GM12865 (cell line): ENCODE measurements at places on chromosomes 2 and 18.

DNA sequence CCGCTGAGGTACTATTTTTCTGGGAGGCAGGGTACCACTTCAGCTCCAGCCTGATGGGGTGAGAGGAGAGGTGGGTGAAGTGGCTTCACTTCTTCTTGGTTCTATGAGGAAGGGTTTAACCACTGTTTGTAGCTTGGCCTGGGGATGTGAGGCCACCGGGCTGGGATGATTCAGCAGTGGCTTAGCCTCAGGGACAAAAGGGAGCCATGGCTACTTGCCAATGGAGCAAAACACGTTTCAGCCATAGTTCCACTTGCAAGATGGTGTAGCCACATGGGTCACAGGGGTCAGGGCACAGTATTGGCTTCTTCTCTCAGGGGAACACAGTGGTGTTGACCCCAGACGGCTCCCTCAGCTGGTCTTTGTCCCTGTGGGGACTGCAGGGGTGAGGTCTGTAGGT is 14.9 kb downstream of the ZDBF2 start:
- DNase-seq: no peak

- DNase-seq: peak; percentile 89
Measured at GRCh38 chr2:152466980-152467676, 132.2 kb downstream of the FMNL2 start.

DNA sequence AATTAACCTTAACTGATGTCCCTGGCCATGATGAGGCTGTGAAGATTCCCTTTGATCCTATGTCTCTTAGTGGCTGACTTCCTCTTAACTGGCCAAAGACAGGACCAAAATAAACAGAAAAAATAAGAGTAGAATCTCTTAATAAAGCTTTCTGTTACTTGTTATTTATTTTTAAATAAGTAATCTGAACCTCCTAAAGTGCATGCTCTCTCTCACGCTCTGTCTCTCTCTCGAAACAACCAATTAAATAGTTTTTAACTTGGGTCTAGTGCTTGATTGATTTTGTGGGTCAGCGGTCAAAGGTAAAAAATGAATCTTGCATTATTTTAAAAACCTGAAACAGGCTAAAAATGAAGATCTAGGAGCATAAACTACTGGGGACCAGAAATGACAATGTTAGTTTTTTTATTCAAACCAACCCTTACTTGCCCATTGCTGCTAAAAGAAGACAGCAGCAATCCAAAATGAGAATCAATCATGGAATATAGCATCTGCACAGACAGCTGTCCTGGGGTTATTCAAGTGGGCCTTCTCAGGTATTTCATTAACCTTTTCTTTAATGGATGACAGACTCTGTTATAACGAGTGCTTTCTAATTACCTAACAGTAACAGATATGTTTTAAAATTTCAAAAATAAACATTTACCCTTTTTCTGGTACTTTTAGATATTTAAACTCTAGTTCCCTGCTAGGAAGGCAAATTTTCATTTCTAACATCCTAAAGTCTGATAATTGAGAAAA is 11.2 kb downstream of the GAREM1 start:
- no peak for DNase-seq

DNA sequence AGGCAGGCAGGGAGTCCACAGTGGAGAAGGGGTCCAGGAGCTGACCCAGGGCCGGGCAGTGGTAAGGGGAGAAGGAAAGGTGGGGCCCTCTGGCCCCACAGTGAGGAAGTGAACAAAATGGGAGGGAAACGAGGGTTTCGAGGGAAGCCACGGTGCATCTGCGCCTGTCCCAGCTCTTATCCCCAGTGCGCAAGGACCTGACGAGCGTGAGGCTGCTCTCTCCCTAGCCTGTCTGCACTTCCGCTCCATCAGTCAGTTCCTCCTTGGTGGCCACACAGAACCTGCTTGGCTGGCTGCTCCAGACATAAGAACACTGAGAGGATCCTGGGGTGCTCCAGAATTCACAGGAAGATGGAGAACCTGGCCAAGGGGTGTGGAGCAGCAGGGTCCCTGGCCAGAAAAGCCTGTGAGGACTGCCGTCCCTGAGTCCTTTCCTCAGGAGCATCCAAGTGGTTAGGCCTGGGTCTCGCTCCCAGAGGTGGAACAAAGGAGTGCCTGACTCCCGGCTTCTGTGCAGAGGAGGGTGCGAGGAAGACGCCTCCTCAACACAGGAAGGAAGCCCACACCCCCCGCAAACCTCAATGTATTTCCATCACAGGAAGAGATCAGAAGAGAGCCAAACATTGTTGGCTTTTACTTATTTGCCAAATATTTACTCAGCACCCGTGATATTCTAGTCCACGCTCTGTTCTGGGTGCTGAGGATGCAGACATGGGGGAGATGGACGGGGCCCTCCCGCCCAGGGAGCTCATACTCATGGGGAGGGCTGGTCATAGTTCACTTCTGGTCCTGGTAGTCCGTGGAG is 43.7 kb upstream of the SEMA4C start:
- peak; percentile 19 for DNase-seq

DNA sequence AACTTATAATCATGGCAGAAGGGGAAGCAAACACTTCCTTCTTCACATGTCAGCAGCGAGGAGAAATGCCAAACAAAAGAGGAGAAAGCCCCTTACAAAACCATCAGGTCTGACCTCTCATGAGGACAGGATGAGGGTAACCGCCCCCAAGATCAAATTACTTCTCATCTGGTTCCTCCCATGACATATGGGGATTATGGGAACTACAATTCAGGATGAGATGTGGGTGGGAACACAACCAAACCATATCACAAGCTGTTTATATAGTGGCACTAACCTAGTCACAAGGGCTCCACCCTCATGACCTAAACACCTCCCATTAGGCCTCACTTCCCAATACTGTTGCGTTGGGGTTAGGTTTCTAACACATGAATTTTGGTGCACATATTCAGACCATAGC is 110.0 kb downstream of the OSBPL6 start:
- DNase-seq: no peak

GRCh38 chr2:51981783-51982182 is 949.9 kb upstream of the NRXN1 start:
- no peak for DNase-seq

DNA sequence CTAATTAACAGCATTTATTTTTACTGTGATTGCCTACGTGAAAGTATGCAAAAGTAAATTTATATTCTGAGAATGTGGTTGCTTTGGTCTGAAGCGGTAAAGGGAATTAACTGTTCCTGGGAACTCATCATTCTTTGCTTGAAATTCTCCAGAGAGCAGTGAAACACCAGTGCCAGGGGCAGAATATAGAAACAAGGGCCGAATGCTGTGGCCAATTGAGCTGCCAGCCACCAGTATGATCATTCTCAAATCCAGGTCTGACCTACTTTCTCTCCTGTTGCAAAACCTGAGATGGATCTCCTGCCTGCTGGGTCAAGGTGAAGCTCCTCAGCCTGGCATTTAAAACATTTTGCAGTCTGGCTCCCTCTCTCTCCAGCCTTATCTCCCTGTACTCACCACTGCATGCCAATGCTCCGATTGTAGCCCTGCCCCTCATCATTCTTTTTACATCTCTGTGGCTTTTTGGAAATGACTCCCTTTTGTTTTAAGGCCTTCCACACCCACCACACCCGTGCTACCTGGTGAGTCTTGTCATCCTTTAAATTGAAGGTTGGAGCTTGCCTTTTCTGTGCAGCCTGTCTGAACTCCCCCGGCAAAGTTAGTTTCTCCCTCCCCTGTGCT is 94.5 kb upstream of the TMEM178A start:
- DNase-seq: no peak
